ENCODE measurements at places on chromosomes 16 and 17.

DNA sequence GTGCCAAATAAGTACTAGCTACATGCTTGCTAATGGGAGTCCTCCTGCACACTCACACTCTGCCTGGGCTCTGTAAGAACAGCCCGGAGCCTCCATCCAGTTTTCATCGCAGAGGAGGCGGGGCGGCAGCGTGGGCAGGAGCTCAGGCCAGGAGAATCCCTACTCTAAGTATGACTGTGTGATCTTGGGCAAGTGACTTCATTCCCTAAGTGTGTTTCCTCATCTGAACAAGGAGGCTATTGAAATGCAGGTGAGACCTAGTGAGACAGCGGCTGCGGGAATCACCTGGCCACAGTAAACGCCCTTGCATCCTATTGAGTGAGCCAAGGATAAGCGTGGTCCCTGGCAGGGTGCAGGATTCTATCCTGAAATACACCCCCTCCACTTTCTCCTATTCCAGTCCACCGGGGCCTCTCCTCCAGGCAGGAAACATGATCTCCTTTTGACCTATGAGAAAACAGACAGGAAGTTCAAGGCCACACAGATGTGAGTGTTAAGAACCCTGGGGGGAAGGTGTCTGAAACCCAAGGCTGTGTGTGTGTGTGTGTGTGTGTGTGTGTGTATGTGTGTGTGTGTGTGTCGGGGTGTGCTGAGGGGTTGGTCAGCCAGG lies 5.2 kb upstream of the RAI1 start:
- no peak for DNase-seq

DNA sequence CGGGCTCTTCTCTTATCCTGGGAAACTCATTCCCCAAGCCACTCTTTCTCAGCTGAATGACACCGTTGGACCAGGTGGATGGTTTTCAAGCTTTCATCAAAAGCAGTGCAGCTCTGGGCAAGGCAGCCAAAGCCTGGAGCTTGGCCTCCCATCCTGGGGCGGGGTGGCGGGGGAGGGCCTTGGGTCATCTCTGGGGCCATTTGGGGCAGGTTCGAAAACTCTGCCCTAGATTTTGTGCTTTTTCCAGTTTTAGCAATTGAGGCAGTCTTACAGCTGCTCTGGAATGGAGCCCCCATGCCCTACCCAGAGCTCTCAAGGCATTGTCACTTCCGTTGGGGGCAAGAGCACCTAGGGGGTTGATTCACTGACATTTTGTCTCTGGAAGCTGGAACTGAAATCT lies 9.1 kb downstream of the MPRIP start:
- DNase-seq = no peak

DNA sequence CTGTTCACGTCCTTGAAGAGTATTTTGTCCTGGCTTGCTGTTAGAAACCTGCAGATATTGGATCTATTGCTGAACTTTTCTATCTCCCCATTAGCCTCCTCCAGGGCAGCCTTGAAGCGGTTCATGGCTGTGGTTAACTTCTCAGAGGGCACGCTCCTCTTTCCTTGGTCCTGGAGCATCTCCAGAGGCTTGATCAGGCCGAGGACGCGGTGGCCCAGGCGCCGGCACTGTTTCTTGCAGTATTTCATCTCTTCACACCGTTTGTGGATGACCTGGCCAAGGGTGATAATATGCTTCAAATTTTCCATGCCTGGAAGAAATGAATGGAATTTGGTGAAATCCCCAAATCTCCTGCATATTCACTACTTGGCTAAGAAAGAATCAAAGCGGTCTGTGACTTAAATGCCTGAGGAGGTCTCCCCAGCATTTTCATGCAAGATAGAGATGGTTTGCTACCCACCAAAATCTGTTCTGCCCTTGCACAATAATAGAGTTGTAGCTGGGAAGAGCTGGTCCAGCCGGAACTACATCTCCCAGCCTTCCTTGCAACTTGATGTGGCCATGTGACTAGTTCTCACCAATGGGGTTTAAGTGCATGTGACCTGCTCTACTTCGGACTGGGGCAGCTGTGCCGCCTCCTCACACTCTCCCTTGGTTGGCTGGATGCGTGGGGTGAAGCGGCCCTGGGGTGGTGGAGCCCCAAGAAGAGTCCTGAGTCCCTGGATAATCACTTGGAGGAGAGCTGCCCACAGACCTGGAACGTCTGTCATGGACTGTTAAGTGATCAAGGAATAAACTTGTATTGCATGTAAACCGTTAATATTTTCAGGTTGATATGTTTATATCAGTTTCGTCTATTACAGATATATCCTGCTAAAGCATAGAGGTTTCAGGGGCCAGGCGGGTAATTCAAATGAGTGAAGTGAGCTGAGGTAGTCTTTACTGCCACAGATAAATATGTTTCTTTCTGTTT lies 4.9 kb downstream of the MLKL start:
- DNase-seq = peak; percentile 86

DNA sequence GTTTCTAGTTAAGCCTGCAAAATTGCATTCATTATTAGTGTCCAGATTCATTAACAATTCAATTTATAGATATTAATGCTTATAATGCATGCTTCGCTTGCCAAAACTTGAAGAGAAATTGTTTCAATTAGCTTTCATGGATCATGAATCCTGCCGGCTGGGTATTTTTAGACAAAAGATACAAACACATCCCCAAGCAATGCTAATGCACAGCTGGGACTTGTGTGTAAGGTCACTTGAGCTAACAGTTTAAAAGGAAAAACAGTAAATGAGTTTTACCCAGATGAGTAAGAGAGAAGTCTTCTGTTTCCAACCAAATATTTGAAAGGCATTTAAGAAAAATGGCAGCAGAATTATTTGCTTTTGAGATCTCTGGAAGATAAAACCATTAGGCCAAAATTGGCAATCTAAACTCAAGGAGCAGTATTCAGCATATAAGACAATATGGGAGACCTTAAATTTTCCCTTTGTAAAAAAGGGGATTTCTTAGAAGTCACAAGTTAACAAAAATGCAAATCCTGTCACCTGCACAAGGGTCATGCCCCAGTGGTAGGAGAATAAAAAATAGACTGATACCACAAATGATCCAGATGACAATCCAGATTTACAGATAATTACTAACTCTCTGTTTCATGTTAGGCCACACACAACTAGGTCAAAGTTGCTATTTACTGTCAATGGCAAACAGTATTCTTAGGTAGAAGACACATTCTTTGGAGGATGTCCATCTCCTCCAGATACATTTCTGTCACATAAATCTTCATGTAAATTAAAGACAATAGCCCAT lies 418.4 kb upstream of the PMFBP1 start:
- DNase-seq = no peak

- peak; percentile 4 for DNase-seq
Observed at GRCh38 chr16:82684256-82684655, 57.5 kb downstream of the CDH13 start.

- DNase-seq = no peak
Observed at GRCh38 chr17:75086496-75087181, 1.1 kb upstream of the SLC16A5 start.

- peak; percentile 6 for DNase-seq
Observed at GRCh38 chr17:38898812-38899348, 26.5 kb upstream of the LASP1NB start.

GRCh38 chr17:63039899-63040602 lies 74.0 kb downstream of the TANC2 start:
- no peak for DNase-seq

Measured in kidney glomerular epithelial cell (primary cell).